ENCODE measurements at places on chromosomes 5 and 9.

- no peak for DNase-seq
These were observed 70.6 kb downstream of the RXRA start for GRCh38 chr9:134396825-134397224.

- DNase-seq: no peak
These were observed 29.1 kb downstream of the FGD3 start for GRCh38 chr9:92976431-92976830.

- no peak for DNase-seq
These were observed 354.5 kb downstream of the SPOCK1 start for GRCh38 chr5:137144656-137145055.

DNA sequence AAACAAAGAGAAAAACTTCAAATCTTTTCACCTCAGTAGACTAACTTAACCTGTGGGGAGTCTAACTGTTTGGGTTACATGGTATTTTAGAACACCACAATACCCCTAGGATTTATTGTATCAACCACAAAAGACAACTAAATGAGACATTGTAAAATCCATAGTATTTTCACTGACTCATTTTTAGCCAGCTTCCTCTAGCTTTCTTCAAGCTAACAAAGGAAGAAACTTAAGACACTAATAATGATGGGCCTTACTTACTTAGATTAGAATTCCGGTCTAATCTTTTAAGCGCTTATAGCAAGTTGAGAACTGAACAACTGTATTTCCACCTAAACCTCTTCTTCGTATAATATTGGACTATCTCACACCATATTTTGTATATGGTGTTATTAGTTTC, 529.3 kb downstream of the DMRTA1 start:
- no peak for DNase-seq

GRCh38 chr9:136679431-136679941, 7.8 kb downstream of the AGPAT2 start:
- no peak for DNase-seq

All from anterior cingulate cortex (tissue), 58 donors.